ENCODE measurements at places on chromosomes 3 and 15. TPM values are rescaled to one million over a fixed set of nuclear protein-coding genes. Genes with fewer than 3 reads are reported as not detected.

The SPRED1 gene
- 38.3 TPM for total RNA-seq

- DNase-seq: peak; percentile 85
Observed at GRCh38 chr3:47984075-47984728, 32.0 kb downstream of the MAP4 start.

GRCh38 chr3:136931606-136932005, 26.2 kb upstream of the IL20RB start:
- no peak for DNase-seq

DNA sequence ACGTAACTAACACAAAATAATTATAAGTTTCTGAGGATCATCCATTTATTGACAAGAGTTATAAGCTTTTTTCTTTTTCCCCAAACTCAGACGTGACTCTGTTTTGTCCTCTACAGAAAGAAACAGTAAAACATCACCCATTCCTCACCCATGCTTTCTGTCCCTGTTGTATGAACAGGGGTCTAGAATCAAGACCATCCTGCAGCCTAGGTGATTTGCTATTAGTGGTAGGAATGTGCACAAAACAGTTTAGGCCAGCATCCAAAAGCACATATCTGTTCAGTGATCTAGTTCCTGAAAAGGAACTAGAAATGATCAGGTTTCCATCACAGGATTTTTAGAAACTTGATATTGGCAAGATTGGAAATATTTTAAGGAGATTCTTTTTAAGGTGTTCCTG, 527.6 kb downstream of the SOX2 start:
- no peak for DNase-seq

The SNX22 gene
- total RNA-seq: under 0.01 TPM

The SPESP1 gene
- total RNA-seq: 3.0 TPM

The SERPINI1 gene
- 1.1 TPM for total RNA-seq

- no peak for DNase-seq
Observed at GRCh38 chr3:50523279-50523811, 19.9 kb upstream of the CACNA2D2 start.

GRCh38 chr15:40379853-40380252, 2.7 kb upstream of the KNSTRN start:
- peak; percentile 99 for DNase-seq

GRCh38 chr3:11465744-11466616, 177.7 kb downstream of the VGLL4 start:
- DNase-seq: peak; percentile 68

The ATP2B2 gene
- under 0.01 TPM for total RNA-seq

The CKMT1B gene
- total RNA-seq: not detected

The UBE2E2 gene
- 18.6 TPM for total RNA-seq

- DNase-seq: no peak
Observed at GRCh38 chr15:35218215-35218614, 133.1 kb upstream of the NANOGP8 start.

DNA sequence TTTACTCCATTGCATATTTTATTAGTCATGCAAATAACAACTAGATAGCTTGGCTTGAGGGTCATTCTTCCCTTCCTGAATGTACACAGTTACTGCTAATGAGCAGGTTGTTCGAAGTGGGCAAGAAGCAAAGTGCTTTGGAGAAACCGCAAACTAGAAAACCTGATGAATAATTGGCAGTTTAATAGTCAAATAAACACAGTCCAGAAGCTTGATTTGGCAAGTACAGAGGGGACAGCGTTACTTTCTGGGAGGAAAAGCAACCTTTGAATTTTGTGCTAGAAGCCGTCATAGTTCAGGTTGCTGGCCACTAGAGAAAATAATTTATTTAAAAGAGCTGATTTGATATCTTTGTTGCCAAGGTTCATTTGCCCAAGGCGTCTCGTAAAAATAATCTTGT, 94.9 kb downstream of the MFSD1 start:
- no peak for DNase-seq

The SI gene
- not detected for total RNA-seq

GRCh38 chr3:133890972-133891644, 4.6 kb downstream of the RAB6B start:
- no peak for DNase-seq

GRCh38 chr3:103057003-103057402, 622.2 kb downstream of the ZPLD1 start:
- DNase-seq: no peak

- no peak for DNase-seq
Observed at GRCh38 chr15:28006116-28006905, 92.8 kb downstream of the OCA2 start.

DNA sequence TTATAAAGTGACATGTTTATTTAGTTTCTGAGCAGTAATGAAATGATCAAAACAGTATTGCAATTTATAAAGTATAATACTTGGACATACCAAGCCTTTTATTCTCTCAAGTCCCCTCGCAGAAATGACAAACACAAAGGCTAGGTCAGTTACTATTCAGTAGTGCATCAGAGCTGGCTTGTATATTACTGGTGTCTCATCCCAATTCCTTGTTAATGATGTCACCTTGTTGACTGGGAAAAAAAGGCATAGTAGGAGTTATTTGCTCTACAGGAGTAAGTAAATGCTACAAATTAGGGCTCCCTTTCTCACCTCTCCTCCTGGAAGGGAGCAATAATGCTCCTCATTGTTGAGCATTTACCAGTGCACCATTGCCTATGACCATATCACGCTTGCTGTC, 317.6 kb downstream of the CHL1 start:
- no peak for DNase-seq

DNA sequence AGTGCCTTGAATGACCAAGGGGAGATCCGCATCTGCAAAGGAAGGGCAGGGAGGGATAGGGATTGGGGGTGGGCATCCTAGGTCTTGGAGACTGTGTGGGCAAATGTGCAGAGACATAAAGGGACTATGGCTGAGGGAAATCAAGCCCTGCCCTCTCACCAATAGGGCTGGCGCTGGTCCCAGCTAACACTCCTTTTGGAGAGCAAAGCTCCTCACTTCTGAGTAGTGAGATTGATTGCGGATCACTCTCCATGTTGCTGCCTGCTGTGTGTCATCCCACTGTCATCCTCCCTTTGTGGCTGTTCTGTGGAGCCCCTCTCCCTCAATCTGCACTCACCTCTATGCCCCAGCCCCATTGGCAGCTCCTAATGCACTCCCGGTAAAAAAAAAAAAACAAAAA, 2.2 kb upstream of the CELSR3 start:
- DNase-seq: no peak

The CYP1A2 gene
- total RNA-seq: not detected

The FAM107A gene
- total RNA-seq: not detected

The GOLGA6B gene
- not detected for total RNA-seq

- DNase-seq: peak; percentile 66
Observed at GRCh38 chr3:122392868-122393844, 9.2 kb downstream of the FAM162A start.

DNA sequence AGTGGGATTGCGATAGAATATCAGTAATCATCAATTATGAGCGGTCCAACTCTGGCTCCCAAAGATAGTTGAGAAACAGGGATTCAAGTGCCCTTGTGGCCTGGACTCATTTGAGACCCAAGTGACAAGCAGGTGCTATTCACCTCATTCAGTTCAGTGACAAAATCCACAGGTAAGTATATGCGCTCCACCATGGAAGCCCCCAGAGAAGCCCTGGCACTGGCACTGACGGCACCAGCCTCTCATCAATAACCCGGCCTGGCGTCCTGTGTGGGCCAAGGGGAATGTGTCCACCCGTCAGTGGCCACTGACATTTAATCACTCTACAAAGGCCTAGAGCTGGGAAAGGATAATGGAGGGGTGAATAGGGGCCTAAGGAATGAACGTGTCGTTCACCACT, 117.2 kb downstream of the ADCY5 start:
- no peak for DNase-seq

DNA sequence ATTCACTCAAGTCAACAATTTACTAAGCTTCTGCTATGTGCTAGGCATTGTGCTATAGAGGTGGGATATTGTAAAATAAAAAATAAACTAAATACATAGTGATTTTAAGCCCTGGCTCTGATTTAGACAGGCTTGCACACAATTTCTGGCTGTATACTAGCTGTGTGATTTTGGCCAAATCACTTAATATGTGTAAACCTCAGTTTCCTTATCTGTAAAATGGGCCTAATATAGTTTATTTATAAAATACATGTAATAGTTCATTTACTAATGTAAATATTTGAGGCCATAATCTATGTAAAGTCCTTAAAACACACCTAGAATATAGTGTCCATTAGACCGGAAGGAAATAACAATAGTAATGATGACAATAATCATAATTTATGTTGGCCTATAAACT, 363.1 kb downstream of the CLSTN2 start:
- DNase-seq: no peak

- DNase-seq: no peak
Observed at GRCh38 chr3:110504901-110505300, 566.7 kb upstream of the NECTIN3 start.

- peak; percentile 17 for DNase-seq
Observed at GRCh38 chr15:81275711-81276392, 48.1 kb downstream of the STARD5 start.

- peak; percentile 85 for DNase-seq
Observed at GRCh38 chr15:39195961-39196486, 384.9 kb upstream of the THBS1 start.

DNA sequence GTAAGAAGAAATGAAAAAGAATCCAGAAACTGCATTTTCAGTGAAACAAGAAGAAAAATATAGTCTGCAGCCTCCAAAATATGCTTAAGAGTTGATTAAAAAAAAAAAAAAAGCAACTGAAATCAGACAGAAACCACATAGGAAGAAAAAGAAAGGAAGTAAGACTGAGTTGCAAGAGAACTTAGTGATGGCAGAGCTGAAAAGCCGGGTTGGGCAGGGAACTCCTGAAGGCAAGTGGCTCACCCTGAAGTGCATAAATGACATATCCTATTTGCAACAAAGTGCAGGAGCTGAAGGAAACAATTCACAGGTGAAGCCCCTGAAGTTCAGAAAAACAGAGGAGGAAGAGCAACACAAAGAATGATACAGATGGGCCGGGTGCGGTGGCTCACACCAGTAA, 108.8 kb upstream of the SLC25A36 start:
- no peak for DNase-seq

GRCh38 chr3:78277220-78277619, 1237.3 kb downstream of the ROBO2 start:
- DNase-seq: no peak

DNA sequence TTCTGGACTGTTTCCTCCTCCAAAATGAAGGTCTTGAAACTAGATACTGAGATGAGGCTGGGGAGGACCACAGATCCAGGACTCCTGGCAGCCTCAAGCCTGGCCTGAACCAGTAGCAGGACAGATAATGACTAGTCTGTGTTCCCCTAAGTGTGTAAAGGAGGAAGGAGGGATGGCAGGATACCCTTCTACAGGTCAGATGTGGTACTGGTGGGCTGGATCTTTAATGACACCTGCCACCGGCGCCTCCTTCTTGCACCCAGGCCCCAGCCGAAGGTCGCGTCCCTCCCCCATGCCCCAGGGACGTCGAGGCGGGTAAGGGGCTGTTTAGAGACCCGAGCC, 556 bp downstream of the USP19 start:
- DNase-seq: peak; percentile 6

GRCh38 chr3:87997298-87997697, 61.5 kb downstream of the CGGBP1 start:
- no peak for DNase-seq

DNA sequence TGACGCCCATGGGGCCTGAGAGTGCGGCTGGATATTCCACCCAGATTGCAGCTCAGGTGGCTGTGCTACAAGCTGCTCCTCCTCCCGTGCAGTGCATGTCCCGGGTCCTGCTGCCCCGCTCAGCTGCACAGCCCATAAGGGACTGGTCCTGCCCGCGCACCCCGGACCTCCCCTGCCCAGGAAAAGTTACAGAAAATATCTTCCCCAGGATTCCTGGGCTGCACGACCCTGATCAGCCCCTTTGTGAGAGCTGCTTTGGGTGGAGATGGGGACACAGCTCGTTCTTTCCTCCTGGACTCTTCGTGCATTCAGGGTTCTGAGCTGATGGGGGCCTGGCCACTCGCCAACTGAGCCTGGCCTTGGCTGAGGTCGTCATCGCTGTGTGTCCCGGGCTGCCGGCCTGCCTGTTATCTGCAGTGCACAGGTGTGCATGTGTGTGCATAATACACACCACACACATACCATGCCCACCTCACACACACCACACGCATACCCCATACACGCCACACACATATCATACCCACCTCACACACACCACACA, 28.8 kb downstream of the APBA2 start:
- DNase-seq: no peak

DNA sequence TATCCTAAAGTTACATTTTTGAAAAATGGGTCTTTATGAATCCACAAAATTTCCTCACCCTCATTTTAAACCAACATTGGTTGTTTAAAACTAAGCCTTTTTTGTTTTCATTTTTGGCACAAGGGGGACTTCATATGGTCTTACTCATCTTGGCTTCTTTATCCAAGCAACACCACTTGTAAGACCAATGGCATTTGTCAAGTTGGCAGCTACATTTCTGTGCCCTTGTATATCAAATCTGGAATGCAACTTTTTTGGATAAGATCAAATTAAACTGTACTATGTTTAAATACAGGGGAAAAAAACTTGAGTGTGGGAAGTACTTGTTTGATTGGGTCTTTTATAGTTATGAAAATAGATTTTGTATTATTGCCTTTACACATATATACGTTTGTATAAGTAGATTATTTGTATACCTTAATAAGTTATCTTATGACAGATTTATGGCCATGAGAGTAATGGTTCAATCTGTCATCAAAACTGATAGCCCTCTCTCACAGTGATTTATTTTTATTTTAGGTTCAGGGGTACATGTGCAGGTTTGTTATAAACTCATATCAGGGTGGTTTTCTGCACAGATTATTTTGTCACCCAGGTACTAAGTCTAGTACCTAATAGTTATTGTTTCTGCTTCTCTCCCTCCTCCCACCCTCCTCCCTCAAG, 43.4 kb downstream of the GPR160 start:
- DNase-seq: peak; percentile 72

The TICRR gene
- 3.0 TPM for total RNA-seq

GRCh38 chr15:30923429-30923828, 19.7 kb downstream of the FAN1 start:
- no peak for DNase-seq

- no peak for DNase-seq
Observed at GRCh38 chr15:64703632-64703959, 71.8 kb downstream of the RBPMS2 start.

The SCN5A gene
- 2.0 TPM for total RNA-seq

GRCh38 chr3:107063351-107063750, 313.9 kb upstream of the CCDC54 start:
- DNase-seq: peak; percentile 22

GRCh38 chr15:91795235-91795634, 58.3 kb upstream of the SLCO3A1 start:
- DNase-seq: no peak

GRCh38 chr3:179045719-179046402, 25.7 kb downstream of the ZMAT3 start:
- DNase-seq: no peak

The ALPK3 gene
- under 0.01 TPM for total RNA-seq

The EPHB1 gene
- 0.36 TPM for total RNA-seq

The DNAJB11 gene
- 27.4 TPM for total RNA-seq

The CMC1 gene
- total RNA-seq: 2.8 TPM

GRCh38 chr3:56688191-56688590, 5.1 kb upstream of the TASOR start:
- no peak for DNase-seq

GRCh38 chr15:87082581-87082980, 1002.9 kb downstream of the AGBL1 start:
- DNase-seq: no peak

Data from IMR-90 (cell line).